ENCODE measurements at places on chromosomes 7 and 10. TPM values are rescaled to one million over a fixed set of nuclear protein-coding genes. Genes with fewer than 3 reads are reported as not detected.

- no peak for DNase-seq
- H3K27me3 ChIP-seq: peaks cover 6% of the 10 kb centered on the region
- H3K36me3 ChIP-seq: no peaks in the 10 kb centered on the region
- no peaks in the 10 kb centered on the region for H3K4me1 ChIP-seq
- H3K4me3 ChIP-seq: no peak overlapping the region
Observed at GRCh38 chr10:115050375-115051010, 42.7 kb upstream of the ATRNL1 start.

DNA sequence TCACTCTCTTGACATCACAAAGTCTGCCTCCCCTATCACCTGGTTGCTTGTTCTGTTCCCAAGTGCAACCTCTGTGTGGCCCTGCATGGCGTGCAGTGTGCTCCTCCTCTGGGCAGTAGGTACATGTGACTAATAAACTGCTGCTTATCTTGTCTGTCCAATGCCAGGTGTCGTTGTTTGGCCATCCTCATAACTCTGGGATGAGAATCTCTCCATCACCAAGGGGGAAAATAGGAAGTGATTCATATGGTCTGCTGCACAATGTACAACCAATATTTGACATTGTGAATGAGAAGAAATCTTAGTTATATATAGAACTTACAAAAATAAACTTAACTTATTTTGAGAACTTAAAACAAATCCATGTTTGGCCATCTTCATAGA is 135.2 kb downstream of the INHBA start:
- no peak for DNase-seq
- H3K4me3 ChIP-seq: no peak overlapping the region
- no peak overlapping the region for H3K27ac ChIP-seq
- H3K36me3 ChIP-seq: no peaks in the 10 kb centered on the region
- no peaks in the 10 kb centered on the region for H3K4me1 ChIP-seq
- H3K27me3 ChIP-seq: no peaks in the 10 kb centered on the region

DNA sequence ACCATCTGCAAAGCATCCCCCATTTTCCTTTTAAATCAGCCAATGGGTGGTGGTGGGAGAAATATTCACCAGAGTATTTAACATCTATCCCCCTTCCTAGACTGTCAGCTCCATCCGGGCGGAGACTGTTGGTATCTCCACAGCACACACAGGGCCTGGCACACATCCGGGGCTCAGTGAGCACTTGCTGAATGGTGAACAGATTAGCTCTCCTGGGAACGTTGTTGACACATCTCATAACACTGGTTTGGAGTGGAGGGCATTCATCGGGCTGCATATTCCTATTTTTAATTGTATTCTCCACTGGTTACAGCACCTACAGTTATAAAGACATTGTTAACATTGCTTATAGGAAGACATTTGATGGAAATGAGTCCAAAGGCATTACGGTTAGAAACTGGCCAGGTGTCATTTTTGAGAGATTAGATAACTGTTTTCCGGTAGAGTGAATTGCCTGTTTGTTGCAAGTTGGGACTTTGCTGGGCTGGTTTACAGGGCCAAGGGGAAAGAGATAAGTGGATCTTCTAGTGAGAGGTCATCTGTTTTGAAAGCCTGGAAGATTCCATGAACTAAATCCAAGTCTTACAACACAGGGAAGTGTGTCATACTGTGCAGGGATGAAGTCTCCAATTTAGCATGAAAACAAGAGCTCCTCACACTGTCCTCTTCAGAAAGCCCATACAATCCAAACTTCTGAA is 101.8 kb downstream of the EGFR start:
- no peak overlapping the region for H3K4me3 ChIP-seq
- H3K27me3 ChIP-seq: no peaks in the 10 kb centered on the region
- H3K36me3 ChIP-seq: no peaks in the 10 kb centered on the region
- peak overlapping the region; percentile 59 for H3K27ac ChIP-seq
- no peak for DNase-seq

DNA sequence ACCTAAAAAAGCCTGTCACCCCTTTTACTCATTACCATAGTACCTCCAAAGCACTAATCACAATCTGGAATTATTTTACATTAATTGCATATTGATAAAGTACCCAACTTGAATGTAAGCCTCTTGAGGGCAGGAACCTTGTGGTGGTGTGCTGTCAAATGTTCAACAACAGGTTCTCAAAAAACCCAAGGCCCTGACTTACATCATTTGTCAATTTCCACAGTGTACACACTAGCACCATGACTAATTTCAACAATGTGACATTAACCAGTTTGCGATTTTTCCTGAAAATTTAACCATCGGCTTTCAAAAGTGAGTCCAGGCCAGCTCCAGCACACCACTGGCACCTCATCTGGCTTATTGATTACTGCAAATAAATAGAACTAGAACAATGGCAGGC is 87.5 kb downstream of the SVOPL start:
- no peak for DNase-seq

The CRPPA gene
- total RNA-seq: 2.4 TPM

The PAX4 gene
- total RNA-seq: not detected

The NME8 gene
- not detected for total RNA-seq
